ENCODE measurements at places on chromosomes 4 and X. TPM values are rescaled to one million over a fixed set of nuclear protein-coding genes. Genes with fewer than 3 reads are reported as not detected.

- peak; percentile 40 for DNase-seq
- no peaks in the 10 kb centered on the region for H3K4me1 ChIP-seq
- H3K27me3 ChIP-seq: no peaks in the 10 kb centered on the region
These were observed 42.9 kb upstream of the INTS6L start for GRCh38 chrX:135477576-135477975.

- H3K4me1 ChIP-seq: no peaks in the 10 kb centered on the region
- no peak overlapping the region for H3K27ac ChIP-seq
- H3K36me3 ChIP-seq: no peaks in the 10 kb centered on the region
- H3K4me3 ChIP-seq: no peak overlapping the region
- H3K27me3 ChIP-seq: no peaks in the 10 kb centered on the region
These were observed 317.1 kb downstream of the UNC5C start for GRCh38 chr4:95231681-95232080.

GRCh38 chr4:37721995-37722638 is 35.9 kb upstream of the RELL1 start:
- H3K4me1 ChIP-seq: no peaks in the 10 kb centered on the region
- no peak overlapping the region for H3K27ac ChIP-seq
- H3K27me3 ChIP-seq: no peaks in the 10 kb centered on the region
- no peaks in the 10 kb centered on the region for H3K36me3 ChIP-seq
- no peak overlapping the region for H3K4me3 ChIP-seq

DNA sequence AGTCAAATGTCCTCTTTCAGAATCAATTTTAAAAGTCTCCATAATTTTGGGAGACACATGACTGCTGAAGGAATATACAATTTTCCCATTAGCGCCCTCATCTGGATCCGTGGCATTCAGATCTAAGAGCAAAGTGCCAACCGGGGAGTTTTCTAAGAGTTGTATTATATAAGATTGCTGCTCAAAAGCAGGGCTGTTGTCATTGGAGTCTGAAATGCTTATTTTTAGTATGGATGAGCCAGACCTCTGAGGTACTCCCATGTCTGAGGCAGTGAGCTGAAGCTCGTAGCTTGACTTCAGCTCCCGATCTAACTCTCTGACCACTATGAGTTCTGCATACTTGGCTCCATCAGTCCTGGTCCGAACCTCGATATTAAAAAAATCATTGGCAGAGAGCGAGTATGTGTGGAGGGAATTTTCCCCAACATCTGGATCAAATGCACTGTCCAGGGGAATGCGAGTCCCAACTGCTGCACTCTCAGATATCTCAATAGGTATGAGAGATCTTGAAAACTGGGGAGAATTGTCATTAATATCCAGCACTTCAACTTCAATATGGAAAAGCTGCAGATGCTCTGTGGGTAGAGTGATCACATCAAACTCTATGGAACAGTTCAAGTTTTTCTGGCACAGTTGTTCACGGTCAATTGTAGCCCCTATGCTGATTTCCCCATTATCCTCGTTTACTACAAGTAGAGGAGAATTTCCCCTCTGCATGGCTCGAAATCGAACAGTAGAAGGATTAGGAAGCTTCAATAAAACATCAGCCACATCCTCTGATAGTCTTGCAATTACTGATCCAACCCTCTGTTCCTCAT is 917 bp downstream of the PCDH18 start:
- no peaks in the 10 kb centered on the region for H3K4me1 ChIP-seq
- no peaks in the 10 kb centered on the region for H3K36me3 ChIP-seq
- H3K27ac ChIP-seq: peak overlapping the region; percentile 57
- peak; percentile 51 for DNase-seq
- H3K27me3 ChIP-seq: no peaks in the 10 kb centered on the region

Gene ZXDA
- polyA plus RNA-seq: 5.2 TPM

Gene UGT2B7
- 36.4 TPM for polyA plus RNA-seq
